Activated naive CD8-positive, alpha-beta T cell treated with anti-CD3 and anti-CD28 coated beads for 36 hours (primary cell): ENCODE measurements at places on chromosomes 13 and 19.

GRCh38 chr19:10043286-10043927 is 30.1 kb downstream of the RDH8 start:
- H3K4me3 ChIP-seq, result no peak overlapping the region
- DNase-seq, result no peak
- H3K4me1 ChIP-seq, result no peaks in the 10 kb centered on the region
- peaks cover 11% of the 10 kb centered on the region for H3K36me3 ChIP-seq
- H3K27ac ChIP-seq, result no peak overlapping the region

GRCh38 chr19:36939153-36939552 is 23.0 kb downstream of the ZNF568 start:
- H3K36me3 ChIP-seq, result peaks cover 94% of the 10 kb centered on the region
- DNase-seq, result no peak
- no peaks in the 10 kb centered on the region for H3K4me1 ChIP-seq
- no peak overlapping the region for H3K27ac ChIP-seq

GRCh38 chr19:38773469-38774177 is at the start of gene LGALS7:
Gene LGALS7, minus strand, starts transcription at chr19:38773517. Its CDS starts 25 bp downstream, at chr19:38773492.
- no peaks in the 10 kb centered on the region for H3K36me3 ChIP-seq
- no peak within 1 kb of the TSS for H3K4me3 ChIP-seq
- no peaks in the 10 kb centered on the region for H3K27me3 ChIP-seq
- DNase-seq, result no peak
- no peak within 1 kb of the TSS for H3K27ac ChIP-seq
- peaks cover 3% of the 10 kb centered on the region for H3K4me1 ChIP-seq

- H3K4me1 ChIP-seq, result peaks cover 49% of the 10 kb centered on the region
- peak overlapping the region; percentile 71 for H3K27ac ChIP-seq
- peaks cover 3% of the 10 kb centered on the region for H3K36me3 ChIP-seq
- peak overlapping the region; percentile 71 for H3K4me3 ChIP-seq
Observed at GRCh38 chr19:10416083-10416379, 4.3 kb upstream of the PDE4A start.

- H3K4me3 ChIP-seq, result no peak overlapping the region
- H3K27me3 ChIP-seq, result no peaks in the 10 kb centered on the region
- H3K4me1 ChIP-seq, result peaks cover 22% of the 10 kb centered on the region
- peak overlapping the region; percentile 7 for H3K27ac ChIP-seq
Observed at GRCh38 chr13:77013853-77014542, 13.0 kb downstream of the FBXL3 start.

DNA sequence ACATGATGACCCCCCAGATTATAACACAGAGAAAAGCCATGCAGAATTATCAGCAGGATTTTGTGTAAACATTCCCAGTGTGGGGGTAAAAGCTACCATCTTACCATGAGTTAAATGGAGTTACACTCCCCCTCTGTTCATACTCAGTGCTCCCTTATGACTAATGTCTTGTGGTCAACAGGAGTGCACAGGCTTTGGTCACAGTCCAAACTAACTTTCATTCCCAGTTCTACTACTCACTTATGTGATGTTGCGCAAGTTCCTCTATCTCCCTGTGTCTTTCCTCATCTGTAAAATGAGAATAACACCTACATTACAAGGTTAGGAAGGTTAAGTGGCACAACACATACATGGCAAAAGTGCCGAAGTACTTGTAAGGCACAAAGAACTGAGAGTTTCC is 277.9 kb downstream of the RBM26 start:
- DNase-seq, result no peak
- no peak overlapping the region for H3K4me3 ChIP-seq
- H3K27ac ChIP-seq, result no peak overlapping the region
- H3K4me1 ChIP-seq, result no peaks in the 10 kb centered on the region
- no peaks in the 10 kb centered on the region for H3K36me3 ChIP-seq

DNA sequence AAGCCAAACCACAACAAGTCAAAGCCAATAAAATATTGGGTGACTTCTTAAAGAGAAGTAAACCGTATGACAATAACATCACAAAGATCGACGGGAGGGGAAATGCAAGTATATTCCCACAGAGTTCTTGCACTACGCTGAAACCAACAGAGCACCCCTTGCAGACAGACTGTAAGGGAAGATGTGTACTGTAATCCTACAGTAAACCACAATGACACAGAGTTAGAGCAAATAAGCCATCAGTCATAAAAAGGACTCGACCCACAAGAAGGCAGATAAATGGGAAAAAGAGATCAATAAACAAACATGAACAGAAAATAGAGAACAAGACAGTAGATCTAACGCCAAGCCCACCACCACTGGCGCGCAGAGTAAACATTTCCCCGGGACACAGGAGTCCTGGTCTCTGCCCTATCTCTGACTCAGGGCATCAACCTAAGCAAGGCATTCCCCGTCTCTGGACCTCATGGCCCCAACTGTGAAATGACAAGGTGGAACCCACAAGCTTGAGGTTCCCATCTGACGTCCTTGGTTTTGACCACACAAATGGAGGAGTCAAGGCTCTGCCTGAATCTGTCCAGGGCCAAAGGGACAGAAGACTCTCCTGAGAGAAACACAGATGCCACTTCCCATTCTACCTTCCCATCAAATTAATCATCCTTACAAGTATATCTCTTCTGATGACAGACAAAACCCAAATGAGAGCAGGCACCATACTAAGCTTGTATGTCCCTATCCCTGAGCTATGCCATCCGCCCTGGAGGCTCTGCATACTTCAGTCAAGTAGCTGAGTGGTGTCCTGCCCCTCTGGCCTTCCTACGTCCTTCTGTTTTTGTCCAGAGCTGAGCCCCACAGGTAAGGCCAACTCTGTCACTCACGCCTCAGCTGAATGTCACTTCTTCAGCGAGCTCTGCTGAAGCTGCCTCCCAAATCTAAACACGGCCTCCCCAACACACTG is 15.0 kb downstream of the SAFB2 start:
- H3K27ac ChIP-seq, result peak overlapping the region; percentile 51
- H3K4me1 ChIP-seq, result peaks cover 16% of the 10 kb centered on the region
- H3K4me3 ChIP-seq, result no peak overlapping the region

DNA sequence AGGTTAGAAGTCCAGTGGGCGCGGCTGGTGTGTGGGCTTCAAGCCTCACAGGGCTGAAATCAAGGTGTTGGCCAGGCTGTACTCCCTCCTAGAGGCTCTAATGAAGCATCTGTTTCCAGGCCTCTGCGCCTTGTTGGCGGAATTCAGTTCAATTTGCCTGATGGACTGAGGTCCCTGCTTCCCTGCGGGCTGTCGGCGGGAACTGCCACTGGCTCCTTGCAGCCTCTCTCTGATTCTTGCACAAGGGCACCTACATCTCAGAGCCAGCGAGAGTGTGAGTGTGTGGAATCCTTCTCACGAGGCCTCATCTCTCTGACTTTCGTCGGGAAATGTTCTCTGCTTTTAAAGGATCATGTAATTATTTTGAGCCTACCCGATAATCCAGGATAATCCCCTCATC is 128.6 kb downstream of the DLEU7 start:
- H3K27me3 ChIP-seq, result peaks cover 9% of the 10 kb centered on the region
- no peak overlapping the region for H3K27ac ChIP-seq
- H3K36me3 ChIP-seq, result no peaks in the 10 kb centered on the region
- H3K4me1 ChIP-seq, result peaks cover 20% of the 10 kb centered on the region
- H3K4me3 ChIP-seq, result no peak overlapping the region
- DNase-seq, result no peak

DNA sequence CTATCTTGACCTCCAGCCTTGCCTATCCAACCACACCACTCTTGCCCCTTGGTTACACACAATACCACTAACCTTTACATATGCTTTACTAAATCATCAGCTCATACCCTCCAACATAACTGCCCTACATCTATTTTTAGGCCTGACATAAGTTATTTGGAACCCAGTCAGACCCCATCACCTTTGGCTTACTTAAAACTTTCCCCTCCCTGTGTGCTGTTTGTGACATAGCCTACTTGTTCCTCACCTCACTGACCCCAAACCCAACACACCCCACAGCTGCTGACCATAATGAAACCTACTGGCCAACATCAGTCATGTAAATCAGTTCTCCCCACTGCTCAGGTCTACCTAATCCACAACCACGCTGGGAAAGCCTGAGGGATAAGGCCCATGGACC is 4.9 kb downstream of the ZNF266 start:
- no peak overlapping the region for H3K4me3 ChIP-seq
- DNase-seq, result no peak
- peaks cover 18% of the 10 kb centered on the region for H3K4me1 ChIP-seq
- peaks cover 84% of the 10 kb centered on the region for H3K36me3 ChIP-seq
- no peaks in the 10 kb centered on the region for H3K27me3 ChIP-seq

DNA sequence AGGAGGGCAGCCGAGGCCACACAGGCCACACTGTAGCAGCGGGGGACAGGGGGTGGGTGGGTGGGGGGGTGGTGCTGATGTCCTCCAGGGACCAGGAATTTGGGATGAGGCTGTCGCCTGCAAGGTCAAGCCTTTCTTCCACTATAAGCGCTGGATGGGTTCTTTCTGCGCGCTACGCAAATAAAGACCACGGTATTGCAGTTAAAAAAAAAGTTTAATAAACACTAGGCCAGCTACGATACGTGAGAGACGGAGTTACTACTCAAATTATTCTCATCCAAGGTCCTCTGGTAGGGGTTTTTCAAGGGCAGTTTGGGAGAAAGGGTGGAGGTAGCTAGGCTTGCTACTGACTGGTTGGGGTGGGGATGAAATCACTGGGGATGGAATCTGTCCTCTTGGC is 508 bp upstream of the ZNF44 start:
- H3K27me3 ChIP-seq, result no peaks in the 10 kb centered on the region
- peak overlapping the region; percentile 95 for H3K27ac ChIP-seq
- peak overlapping the region; percentile 100 for H3K4me3 ChIP-seq
- peaks cover 20% of the 10 kb centered on the region for H3K4me1 ChIP-seq

DNA sequence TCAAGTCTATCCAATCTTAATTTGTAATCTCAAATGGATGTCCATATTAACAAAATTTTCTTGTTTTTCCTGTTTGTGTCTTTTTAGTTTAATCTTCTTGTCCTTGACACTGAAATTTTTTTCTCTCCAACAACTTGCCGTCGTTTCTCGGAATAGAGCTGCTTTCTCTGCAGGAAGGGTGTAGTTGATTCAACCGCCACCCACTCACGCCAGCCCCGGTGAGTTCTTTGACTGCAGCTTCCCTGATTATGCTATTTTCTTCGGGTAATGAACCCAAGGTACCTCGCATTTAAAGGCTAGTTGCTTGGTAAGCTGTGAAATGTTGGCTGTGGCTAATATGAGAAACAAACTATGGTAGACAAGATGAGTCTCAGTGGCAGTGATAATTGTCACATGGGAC is 72.2 kb downstream of the DPRX start:
- DNase-seq, result no peak
- no peak overlapping the region for H3K27ac ChIP-seq
- H3K4me1 ChIP-seq, result no peaks in the 10 kb centered on the region
- H3K27me3 ChIP-seq, result no peaks in the 10 kb centered on the region
- no peak overlapping the region for H3K4me3 ChIP-seq

- peaks cover 25% of the 10 kb centered on the region for H3K36me3 ChIP-seq
- H3K4me3 ChIP-seq, result no peak overlapping the region
- DNase-seq, result no peak
Observed at GRCh38 chr13:77702366-77702765, 4.9 kb downstream of the SLAIN1 start.

- no peaks in the 10 kb centered on the region for H3K4me1 ChIP-seq
- H3K27me3 ChIP-seq, result no peaks in the 10 kb centered on the region
- H3K27ac ChIP-seq, result no peak overlapping the region
- no peaks in the 10 kb centered on the region for H3K36me3 ChIP-seq
- no peak for DNase-seq
- no peak overlapping the region for H3K4me3 ChIP-seq
Observed at GRCh38 chr13:93539914-93540313, 313.3 kb downstream of the GPC6 start.

- H3K4me1 ChIP-seq, result peaks cover 55% of the 10 kb centered on the region
- no peaks in the 10 kb centered on the region for H3K27me3 ChIP-seq
- peak overlapping the region; percentile 96 for H3K27ac ChIP-seq
Observed at GRCh38 chr19:51366389-51367254, 434 bp upstream of the ETFB start.

DNA sequence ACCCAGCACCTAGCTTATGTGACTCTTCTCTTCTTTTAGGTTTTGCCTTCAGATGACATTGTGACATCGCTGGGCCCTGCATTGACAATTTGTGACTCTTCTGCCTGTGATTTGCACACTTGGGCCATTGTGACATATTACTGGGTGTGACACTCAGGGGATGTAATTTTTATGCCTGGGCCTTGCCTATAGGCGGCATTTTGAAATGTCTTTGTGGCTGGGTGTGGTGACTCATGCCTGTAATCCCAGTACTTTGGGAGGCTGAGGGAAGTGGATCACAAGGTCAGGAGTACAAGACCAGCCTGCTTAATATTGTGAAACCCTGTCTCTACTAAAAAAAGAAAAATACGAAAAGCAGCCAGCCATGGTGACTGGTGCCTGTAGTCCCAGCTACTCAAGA is 28.4 kb upstream of the ZNF681 start:
- H3K4me3 ChIP-seq, result no peak overlapping the region
- no peaks in the 10 kb centered on the region for H3K27me3 ChIP-seq
- DNase-seq, result no peak

DNA sequence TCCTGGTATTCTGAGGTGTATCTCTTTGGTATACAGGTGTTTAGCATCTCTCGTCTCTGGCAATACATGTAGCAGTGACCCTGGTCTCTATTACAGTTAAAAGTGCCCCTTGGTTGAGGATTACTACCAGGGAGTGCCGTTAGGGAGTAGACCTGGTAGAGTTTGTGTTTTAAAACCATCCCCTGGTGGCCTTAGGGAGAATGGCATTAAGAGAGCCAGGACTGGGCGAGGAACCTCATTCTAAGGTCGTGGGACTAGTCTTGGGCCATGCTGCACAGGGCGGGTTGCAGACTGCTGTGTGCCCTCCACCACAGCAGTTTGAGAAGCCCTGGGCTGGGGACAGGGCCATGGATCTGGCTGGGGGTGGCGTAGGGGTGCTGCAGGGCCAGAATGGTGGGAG is 35.0 kb downstream of the B3GLCT start:
- no peaks in the 10 kb centered on the region for H3K36me3 ChIP-seq
- no peak for DNase-seq
- no peaks in the 10 kb centered on the region for H3K4me1 ChIP-seq
- H3K27me3 ChIP-seq, result no peaks in the 10 kb centered on the region
- H3K4me3 ChIP-seq, result no peak overlapping the region

DNA sequence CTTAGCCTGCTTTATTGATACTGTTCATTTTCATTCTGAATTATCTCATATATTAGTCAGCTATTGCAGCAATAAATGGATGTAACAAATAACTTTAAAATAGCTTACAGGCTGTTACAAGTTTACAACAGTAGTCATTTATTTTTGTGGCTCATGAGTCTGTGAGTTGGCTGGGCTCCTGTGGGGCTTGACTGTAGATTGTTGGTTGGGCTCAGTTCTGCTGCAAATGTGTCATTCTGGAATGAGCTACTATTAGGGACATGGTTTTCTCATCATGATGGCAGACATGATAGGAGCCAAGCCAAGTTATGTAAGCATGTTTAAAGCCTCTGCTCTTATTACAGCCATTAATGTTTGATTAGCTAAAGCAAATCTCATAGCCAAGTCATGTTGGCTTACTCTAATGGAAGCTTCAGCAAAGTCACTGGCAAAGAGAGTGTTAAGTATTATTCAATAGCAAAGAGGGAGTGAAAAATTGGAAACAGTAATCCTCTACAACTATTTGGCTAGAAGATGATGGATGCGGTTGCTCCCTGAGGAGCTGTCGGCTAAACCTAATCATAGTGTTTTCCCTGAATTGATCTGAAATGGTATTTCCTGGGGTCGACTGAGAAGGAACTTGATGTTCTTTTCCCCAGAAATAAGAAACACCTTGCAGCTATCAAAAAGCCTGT is 391.3 kb downstream of the TDRD3 start:
- no peak overlapping the region for H3K27ac ChIP-seq
- no peaks in the 10 kb centered on the region for H3K36me3 ChIP-seq
- DNase-seq, result no peak
